Stimulated activated CD8-positive, alpha-beta memory T cell treated with anti-CD3 and anti-CD28 coated beads, Interleukin-7, amount 100 ng/mL, for 1 hour (primary cell): ENCODE measurements at places on chromosomes 4 and X.

DNA sequence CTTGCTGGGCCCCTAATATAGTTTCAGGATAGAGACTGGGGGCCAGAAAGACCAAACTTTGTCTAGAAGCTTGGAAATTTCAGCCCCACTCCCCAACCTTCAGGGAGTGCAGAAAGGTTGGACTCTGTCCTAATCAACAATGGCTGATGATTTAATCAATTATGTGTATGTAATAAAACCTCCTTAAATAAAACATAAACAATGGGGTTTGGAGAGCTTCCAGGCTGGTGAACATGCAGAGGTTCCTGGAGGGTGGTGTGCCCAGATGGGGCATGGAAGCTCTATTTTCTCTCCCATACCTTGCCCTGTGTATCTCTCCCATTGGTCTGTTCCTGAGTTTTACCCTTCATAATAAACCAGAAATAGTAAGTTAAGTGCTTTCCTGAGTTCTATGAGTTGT lies 174.2 kb downstream of the GC start:
- no peak for DNase-seq

DNA sequence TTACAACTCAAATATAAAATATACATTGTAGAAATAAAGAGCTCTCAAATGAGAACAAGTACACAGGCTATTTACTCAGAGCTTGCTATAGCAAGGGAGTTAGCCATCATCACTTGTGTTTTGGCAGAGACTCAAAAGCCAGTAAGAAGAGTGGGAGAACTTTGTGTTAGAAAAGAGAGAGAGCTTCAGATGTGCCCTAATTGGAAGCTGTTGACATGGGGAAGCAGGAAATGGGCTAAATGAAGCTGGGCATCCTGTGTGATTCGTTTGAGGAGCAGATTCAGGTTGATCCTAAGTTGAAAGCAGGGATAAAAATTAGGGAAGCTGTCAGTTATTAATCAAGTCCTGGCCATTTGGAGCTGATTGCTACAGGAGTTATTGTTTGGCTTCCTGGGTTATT lies 207.4 kb upstream of the MAOA start:
- no peak for DNase-seq

DNA sequence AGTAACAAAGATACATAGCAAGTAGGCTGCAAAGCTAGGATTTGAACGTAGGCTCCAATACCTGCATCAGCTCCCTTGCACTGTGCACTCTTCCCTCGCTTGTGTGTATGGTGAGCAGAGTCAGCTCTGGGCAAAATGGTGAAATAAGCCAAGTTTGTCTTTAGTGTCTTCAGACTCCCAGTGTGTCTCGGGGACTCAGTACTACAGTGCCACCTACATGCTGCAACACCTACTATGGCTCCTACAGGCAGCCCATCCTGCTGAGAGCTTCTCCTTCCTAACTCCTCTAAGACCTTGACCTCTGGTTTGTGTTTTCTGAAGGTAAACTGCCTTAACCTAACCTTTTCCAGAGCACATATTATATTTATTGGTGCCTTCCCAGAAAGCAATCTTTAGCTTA lies 42.5 kb downstream of the RTL9 start:
- DNase-seq: no peak

DNA sequence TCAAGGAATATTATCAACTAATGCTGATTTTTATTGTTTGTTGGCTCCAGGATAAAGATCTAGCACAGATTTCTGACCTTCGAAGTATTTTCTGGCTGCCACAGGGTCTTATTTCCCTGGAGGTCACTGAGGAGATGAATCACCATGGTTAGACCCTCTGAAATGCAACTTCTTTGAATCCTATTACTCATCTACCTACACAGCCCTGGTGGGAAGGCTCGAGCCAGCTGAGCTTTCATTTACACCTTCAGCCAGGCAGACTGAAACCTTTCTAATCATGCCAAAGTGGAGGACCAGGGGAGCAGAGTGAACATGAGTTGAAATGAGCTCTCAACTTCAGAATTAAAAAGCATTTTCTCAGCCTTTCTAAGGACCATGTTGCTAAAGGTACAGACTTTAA lies 130.5 kb downstream of the SMIM20 start:
- no peak for DNase-seq

- no peak for DNase-seq
Measured at GRCh38 chr4:145061318-145061920, 36.6 kb downstream of the ANAPC10 start.
